ENCODE measurements at places on chromosomes 7 and 10. TPM values are rescaled to one million over a fixed set of nuclear protein-coding genes. Genes with fewer than 3 reads are reported as not detected.

The ZNF425 gene
- total RNA-seq, result 1.6 TPM

The BET1 gene
- 23.1 TPM for total RNA-seq

The TBRG4 gene
- 54.2 TPM for total RNA-seq

The ZNF862 gene
- total RNA-seq, result 9.1 TPM

The ASZ1 gene
- total RNA-seq, result not detected

The THSD7A gene
- total RNA-seq, result 4.1 TPM

The TMEM26 gene
- 1.1 TPM for total RNA-seq
